ENCODE measurements at places on chromosomes 2 and 18. TPM values are rescaled to one million over a fixed set of nuclear protein-coding genes. Genes with fewer than 3 reads are reported as not detected.

AOX1 gene
- polyA plus RNA-seq, result 1.9 TPM

ARL6IP6 gene
- 11.3 TPM for polyA plus RNA-seq

ASXL3 gene
- polyA plus RNA-seq, result 3.8 TPM

GPR35 gene
- polyA plus RNA-seq, result 75.5 TPM

METTL4 gene
- 11.6 TPM for polyA plus RNA-seq

ERBB4 gene
- polyA plus RNA-seq, result not detected

ABCA12 gene
- polyA plus RNA-seq, result 0.03 TPM

SMC6 gene
- 11.6 TPM for polyA plus RNA-seq

KIAA2012 gene
- not detected for polyA plus RNA-seq

ARMC9 gene
- 4.5 TPM for polyA plus RNA-seq

NLRC4 gene
- polyA plus RNA-seq, result 0.22 TPM

Data from small intestine (tissue), 16 donors.